Left lobe of liver (tissue), 2 donors: ENCODE measurements at places on chromosomes 7 and 10.

DNA sequence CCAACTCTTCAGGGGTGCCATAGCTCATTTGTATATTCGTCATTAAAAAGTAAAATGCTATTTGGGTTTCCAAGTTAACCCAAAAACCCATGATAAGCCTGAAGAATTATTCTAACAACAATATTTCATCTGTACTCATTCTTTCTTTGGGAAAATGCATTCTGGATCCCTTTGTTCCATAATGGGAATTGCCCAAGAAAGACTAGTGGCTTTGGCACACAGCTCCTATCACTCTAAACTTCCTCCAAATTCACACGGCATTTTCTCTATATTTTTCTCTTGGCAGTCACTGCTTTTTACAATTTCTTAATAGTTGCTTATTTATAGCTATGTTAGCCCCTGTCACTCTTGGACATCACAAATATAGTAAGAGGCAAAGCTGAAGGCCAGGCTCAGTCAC lies 29.1 kb downstream of the CHCHD3 start:
- DNase-seq = no peak

- DNase-seq = no peak
These were observed 45.0 kb upstream of the CACUL1 start for GRCh38 chr10:118799777-118800176.

DNA sequence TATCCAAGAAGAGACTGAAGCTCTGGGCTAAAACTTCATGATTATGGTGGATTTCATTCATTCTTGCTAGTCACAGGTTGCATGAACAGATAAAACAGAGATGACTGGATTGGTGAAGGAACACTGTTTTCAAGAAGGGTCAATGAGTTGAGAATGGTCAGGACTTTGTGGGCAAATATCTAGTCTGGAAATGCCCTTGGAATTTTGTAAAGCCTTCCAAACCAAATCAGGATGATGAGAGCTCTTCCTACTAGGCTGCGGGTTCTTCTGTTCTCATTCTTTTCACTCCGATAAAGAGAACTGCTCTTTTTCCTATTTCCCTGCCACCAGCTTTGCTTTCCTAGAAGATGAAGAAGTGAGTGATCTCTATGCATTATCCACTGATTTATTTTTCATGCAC lies 171.4 kb downstream of the ARID5B start:
- DNase-seq = no peak

DNA sequence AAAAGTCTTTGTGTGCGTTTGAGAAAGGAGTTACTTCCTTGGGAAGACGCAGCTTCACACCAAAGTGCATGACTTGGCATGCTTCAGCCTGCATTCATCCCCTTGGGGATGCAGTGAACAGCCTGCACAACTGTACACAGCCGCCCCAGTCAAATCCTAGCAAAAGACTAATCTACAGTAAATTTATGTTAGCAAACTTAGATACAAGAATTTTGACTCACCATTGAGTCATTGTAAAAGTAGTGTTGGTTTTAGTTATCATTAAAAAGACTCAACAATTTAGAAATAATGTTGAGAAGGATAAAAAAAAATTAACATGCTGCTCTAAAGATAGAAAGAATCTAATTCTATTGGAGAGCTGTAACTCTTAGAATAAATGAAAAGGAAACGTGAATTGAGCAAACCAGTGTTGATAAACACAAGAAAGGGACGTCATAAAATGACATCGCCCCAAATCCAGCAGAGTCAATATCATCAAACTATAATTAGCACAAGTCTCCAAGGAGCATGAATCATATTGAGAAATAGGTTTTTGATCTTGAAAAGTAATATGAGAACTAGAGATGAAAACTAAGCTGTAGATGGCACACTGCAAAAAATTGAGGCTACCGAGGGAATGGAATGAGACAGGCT lies 11.9 kb upstream of the OPTN start:
- DNase-seq = no peak

DNA sequence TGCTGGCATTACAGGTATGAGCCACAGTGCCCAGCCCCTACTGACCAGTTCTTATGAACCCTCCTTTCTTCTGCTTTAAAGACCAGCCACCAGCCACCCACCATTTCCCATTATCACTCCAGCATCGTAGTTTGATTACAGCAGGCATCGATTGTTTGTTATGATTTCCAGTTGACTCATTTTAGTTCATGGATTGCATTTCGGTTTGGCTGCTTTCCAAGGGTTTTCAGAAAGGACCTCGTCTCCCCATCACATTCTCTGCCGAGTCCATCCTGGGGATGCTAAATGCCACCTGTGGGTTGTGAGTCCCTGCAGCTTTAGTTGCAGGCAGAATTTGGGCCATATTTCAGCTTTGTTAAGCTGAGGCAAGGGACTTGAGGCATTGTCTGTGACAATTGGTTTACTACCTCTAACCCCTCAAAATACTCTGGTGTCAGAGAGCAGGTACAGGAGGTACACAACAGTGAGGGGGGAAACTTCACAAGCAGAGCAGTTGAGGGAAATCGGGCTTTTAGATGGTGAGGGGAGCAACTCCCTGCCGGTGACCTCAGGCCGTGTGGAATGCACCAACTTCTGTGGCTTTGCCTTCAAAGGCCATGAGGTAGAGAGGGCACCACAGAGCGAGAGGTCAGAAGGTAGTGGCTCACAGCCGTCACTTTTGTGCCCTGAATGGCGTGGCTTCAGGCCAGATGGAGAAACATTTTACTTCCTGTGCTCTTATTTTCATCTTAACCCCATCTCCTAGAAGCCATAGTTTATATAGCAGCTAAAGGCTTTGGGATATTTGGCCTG lies 203.8 kb downstream of the CCDC3 start:
- DNase-seq = no peak

GRCh38 chr7:41730161-41730560 lies 27.3 kb upstream of the INHBA start:
- no peak for DNase-seq

- DNase-seq = no peak
These were observed 73.8 kb upstream of the BMPER start for GRCh38 chr7:33831389-33832141.

- no peak for DNase-seq
These were observed 96.1 kb downstream of the PDGFA start for GRCh38 chr7:423312-424260.

DNA sequence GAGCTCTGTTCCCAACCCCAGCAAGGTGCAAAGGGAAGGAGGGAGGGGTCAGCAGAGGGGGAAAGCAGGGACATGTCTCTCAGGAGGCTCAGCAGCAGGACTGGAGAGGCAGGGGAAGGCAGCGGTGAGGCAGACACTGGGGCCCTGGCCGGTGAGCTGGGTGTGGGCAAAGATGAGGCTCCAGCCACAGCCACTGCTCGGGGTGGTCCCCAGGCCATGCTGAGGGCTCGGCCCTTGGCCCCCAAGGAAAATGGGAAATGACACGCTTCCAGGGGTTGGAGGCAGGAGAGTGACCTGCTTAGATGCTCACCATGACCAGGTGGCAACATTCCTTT lies 35.4 kb upstream of the CHST15 start:
- no peak for DNase-seq

- DNase-seq = no peak
These were observed 183.3 kb downstream of the JAZF1 start for GRCh38 chr7:27997188-27997707.

GRCh38 chr7:132321387-132321786 lies 254.9 kb downstream of the PLXNA4 start:
- no peak for DNase-seq

GRCh38 chr7:141097430-141097829 lies 23.6 kb downstream of the TMEM178B start:
- no peak for DNase-seq

GRCh38 chr10:61900829-61901792 lies at the start of gene ARID5B:
ARID5B (plus strand) TSS chr10:61901699; CDS start chr10:61901710, 11 bp downstream.
- DNase-seq = peak; percentile 66

DNA sequence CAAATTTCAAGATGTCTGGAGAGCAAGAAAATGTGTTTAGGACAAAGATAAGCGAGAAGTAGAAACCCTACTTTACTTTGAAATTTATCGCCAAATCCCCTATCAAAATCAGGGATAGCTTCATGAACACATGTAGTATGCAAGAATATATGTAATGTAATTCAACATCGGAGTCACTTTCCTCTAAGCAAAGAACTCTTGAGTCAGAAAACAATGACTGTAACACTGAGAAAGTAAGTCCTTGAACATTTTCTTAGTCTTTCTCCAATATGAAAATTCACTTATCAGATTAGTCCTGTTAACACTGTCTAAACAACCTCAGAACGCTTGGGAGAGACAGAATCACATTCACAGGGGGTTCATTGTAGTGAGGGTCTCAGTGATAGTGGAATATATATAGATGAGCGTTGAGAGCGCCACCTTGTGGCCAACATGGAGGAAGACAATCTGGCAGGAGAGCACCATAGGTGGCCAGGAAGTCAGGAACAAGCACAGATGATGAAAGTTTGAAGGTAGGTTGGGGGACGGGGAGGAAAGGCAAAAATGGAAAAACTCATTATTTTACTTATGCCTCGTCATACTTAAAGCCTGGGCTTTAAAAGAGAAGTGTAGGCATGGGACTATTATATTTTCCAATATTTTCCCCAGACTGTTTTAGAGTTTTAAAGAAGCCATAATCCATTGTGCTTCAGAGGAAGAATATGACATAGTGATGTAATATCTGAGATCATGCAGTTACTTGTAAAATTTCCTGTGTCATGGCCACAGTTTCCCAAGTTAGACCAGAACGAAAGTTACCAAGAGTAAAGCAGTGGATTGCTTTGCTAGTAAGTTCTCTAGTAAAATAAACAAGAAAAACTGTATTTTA lies 115.5 kb upstream of the GNAI1 start:
- DNase-seq = no peak

DNA sequence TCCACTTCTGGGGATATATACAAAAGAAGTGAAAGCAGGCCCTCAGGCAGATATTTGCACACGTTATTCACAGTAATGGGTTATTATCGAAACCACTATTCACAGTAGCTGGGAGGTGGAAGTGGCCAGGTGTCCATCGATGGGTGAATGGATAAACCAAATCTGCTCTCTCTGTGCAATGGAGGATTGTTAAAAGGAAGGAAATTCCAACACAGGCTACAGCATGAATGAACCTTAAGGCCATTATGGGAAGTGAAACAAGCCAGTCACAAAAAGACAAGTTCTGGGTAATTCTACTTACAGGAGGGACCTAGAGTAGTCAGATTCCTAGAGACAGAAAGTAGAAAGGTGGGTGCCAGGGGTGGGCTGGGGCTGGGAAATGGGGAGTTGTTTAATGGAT lies 48.5 kb upstream of the BHLHA15 start:
- no peak for DNase-seq

DNA sequence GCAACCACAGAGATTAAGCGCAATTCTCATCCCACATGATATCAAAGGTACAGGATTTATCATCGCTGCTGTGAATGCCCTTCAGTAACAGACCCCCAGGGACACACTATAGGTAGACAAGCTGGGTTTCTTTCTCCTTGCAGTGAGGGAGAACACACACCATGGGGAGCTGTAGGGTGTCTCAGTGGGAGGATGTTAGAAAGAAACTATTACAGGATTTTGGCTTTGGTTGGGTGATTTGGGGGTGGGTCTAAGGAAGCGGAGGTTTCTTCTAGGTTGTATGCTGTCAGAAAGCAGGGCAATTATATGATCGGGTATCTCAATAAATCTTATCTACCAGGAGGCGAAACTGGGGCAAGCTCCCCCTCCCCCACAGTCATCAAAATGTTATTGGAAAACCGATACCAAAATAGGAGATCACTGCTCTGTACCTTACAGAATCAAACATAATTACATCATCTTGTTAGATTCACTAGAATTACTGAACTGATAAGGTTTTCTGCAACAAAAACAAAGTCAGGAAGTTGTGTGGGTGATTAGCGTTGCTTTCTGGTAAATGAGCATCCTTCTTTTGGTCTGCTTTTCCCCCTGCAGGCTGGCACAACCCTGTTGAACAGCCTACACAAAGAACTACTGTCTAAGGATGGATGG lies 209.7 kb downstream of the TEX36 start:
- DNase-seq = no peak

DNA sequence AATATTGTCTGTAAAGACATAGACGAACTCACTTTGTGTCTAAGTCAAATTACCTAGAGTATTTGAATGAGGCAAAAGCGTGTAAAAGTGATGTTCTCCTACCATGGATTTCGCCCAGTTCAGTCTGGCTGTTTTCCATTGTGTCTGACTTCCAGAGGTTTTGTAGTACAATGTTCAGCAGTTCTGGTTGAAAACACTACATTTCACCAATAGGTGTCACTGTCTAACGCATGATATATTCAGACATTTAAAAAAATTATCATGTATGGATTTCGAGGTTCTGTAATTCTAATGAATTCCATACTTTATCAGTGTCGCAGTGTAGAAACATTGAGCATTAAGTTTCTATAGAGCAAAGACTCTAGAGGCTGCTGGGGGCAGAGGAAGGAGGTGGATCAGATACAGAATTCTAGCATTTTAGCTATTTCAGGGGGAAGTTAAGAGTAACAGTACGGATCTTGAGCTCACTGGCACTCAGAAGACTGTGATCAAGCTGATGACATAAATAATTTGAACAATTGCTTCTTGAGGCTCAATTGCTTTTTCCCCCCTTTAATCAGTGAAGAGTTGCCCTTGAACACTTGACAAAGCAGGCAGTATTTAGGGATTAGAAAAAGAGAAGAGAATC lies 196.9 kb upstream of the RHOBTB1 start:
- peak; percentile 48 for DNase-seq

- DNase-seq = no peak
These were observed 269.5 kb downstream of the TSPAN12 start for GRCh38 chr7:120588416-120588815.

- DNase-seq = no peak
These were observed 18.0 kb downstream of the PURB start for GRCh38 chr7:44867073-44867995.

- no peak for DNase-seq
These were observed 242.6 kb downstream of the GLRX3 start for GRCh38 chr10:130378556-130379400.

GRCh38 chr10:79331226-79331625 lies 16.0 kb upstream of the PPIF start:
- DNase-seq = no peak

DNA sequence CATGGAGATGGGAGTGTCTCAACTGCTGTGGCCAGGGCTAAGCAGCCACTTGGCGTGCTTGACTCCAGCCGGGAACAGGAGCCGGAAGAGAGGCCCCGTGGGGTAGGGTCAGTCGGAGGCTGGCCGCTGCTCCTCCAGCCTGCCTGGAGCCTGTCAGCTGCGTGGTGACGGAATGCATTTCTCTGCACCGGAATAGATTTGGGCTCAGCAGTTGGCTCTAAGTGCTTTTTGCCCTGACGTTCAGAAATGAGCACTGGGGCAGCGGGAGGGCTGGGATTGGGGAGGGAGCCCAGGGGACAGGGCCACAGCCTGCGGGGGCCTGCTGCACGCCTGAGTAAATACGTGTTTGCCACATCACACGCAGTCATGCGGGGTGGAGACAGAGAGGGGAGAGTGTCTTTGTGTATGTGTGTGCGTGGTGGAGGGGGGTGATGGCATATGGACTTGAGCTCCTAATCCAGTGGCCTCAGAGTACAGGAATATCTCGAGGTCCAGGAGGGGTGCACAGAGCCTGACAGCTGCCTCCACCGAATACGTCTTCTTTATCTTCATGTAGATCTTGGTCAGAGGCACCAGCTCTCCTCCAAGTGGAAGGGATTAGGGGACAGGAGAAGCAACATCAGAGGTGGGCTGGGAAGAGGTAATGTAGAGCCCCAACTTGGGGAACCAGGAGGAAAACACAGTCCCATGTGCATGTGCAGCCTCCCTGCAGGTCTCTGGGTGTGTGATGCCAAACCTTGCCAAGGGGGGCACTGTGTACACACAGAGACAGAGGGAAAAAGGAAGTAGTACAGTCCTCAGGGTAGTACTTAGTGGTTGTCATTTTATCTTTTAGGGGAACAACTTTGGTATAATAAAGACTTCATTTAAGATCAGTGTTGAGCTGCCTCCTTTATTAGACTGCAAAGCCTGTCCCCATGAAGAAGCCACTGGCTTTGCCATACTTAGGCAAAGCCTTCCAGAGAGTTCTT lies 151.4 kb downstream of the CDH23 start:
- DNase-seq = no peak

GRCh38 chr10:78889536-78890063 lies 179.2 kb upstream of the ZMIZ1 start:
- no peak for DNase-seq
